ENCODE measurements at places on chromosomes 7 and 10.

DNA sequence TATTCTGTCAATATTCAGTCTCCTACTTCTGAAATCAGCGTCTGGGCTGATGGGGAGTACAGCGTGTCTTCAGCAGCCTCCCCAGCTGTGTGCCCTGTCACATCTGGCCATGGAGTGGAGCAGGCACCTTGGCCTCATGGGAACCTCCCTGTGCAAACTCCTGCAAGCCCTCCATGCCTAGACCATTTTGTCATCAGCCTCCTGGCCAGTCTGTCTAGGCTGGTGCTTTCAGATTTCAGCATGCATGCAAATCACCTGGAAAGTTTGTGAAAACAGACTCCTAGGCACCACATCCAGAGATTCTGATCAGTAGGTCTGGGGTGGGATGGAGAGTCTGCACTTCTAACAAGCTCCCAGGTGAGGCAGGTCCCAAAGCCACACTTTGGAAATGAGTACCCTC is 26.2 kb upstream of the CCSER2 start:
- DNase-seq, result no peak

DNA sequence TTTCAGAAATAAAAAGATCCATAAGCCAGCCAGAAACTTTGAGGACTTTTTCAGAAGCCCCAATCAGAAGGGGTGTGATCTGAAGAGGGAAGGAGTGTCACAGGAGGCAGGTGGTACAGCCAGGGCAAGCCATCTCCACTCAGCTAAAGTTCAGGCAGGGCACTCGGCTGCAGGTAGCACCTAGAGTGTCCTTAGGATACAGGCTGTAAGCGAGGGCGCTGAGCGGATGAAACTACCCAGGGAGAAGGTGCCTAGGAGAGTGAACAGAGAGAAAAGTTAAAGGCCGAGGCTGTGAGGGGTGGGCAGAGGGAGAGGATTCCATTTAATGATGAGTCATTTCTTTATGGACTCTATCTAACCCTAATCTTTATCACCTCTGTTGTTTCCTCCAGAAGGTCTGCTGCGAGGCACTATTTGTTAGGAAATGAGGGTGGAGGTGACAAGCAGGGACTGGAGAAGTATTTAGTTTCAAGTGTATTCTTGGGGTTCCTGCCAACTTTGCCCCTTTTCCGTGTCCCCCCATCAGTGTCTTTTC is 29.8 kb upstream of the ZCCHC24 start:
- no peak for DNase-seq

- DNase-seq, result no peak
These were observed 47.2 kb downstream of the PRKAG2 start for GRCh38 chr7:151829707-151830106.

- DNase-seq, result no peak
These were observed 745.2 kb downstream of the SUGCT start for GRCh38 chr7:40879941-40880543.

DNA sequence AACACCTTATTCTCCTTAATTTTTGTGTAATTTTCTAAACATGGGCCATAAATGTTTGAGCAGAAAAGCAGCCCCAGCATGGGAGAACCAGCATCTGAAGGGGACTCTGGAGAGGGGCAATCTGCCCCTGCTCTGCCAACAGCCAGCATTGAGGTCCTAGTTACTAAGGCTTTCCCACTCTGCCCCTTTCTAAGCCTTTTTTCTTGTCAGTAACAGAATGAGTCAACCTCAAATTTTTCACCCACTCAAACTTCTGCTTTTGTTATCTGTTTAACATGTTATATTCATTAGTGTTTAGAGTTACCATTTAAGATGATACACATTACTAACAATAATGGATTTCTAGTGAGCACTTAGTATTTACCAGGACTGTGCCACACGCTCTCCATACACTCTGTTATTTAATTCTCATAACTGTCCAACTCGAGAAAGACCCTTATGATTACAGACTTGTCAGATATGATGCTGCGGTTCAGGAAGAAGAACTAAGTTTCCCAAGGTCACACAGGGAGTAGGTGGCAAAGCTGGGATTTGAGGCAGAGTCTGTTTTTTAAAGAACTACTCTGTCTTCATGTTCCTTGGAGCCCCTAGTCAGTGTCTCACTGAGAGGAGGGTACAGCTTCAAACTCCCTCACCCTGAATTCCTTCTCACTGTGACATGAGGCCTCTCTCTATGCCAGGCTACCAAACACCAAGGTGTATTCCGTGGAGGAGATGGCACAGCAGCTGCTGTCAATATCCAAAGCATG is 19.9 kb upstream of the GPAM start:
- DNase-seq, result no peak

- no peak for DNase-seq
These were observed 205.4 kb downstream of the FANK1 start for GRCh38 chr10:126101736-126102135.

DNA sequence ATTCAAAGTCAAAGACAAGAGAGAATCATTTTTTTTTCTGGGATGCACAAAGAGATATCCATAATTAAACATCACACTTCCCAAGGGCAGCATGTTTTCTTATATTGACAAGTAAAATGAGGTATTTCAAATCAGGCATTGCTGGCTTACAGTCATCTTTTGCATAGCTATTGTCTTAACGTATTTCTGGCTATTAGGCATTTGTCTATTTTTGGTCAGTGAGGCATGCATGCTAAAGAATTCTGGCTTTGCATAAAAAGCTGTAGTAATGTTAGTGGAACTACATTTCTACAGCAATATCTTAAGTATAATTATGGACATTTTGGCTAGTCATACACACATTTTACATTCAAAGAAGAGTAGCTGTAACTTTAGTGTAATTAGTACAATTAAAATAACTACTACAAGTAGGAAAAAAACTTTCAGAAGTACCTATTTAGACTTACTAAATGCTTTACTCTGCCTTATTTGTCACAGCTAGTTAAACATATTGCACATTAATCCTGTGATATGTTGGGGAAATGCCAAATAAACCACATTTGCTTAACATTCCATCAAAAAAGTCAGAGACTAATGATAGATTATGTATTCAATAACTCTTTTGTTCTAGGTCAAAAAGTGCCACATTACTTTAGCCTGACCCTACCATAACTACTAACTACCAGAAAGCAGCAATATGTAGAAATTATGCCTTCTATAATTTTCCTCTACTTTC is 76.4 kb downstream of the RELN start:
- DNase-seq, result no peak

- no peak for DNase-seq
These were observed 103.1 kb downstream of the PRKCQ start for GRCh38 chr10:6476989-6477388.

- no peak for DNase-seq
These were observed 84.9 kb upstream of the RHOBTB1 start for GRCh38 chr10:61028861-61029361.

GRCh38 chr7:103560136-103560535 is 114.1 kb upstream of the SLC26A5 start:
- DNase-seq, result no peak

- no peak for DNase-seq
These were observed 26.2 kb downstream of the ADK start for GRCh38 chr10:74177140-74177677.

DNA sequence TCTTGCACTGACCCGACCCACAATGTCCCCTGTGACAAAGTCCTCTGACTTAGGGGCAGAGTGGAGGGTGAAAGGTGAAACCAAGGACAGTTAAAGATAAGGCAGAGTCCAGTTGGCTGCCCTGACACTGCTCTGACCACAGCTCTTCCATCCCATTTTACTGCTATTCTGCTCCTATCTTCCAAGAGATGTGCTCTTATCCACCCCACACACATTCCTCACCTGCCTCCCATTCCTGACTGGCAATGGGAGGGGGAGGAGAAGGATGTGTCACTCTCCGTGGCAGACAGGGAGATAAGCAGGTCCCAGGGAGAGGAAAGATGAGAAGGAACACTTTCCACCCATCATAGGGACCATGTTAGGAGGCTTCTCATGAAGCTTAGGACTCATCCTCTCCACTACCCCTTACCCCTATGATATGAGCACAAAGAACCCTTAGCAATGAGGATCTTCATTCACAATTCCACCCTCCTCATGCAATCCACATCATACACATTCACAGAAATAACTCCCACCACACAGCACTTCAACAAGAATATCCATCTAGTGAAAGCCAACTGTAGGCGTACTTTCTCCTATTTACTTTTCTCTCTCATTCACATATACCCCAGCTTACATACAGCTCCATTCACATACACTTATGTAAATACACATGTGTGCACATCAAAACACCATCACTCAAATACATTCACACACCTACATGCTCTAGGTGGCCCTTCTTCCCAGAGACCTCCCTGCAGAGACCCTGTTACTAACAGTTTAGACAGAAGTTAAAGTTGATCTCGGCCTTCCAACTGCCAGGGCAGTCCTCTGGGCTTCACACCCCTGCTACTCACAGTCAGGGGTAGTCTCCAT is 6.6 kb downstream of the SYNPO2L start:
- DNase-seq, result no peak

GRCh38 chr10:113293167-113293566 is 259.7 kb upstream of the HABP2 start:
- no peak for DNase-seq

DNA sequence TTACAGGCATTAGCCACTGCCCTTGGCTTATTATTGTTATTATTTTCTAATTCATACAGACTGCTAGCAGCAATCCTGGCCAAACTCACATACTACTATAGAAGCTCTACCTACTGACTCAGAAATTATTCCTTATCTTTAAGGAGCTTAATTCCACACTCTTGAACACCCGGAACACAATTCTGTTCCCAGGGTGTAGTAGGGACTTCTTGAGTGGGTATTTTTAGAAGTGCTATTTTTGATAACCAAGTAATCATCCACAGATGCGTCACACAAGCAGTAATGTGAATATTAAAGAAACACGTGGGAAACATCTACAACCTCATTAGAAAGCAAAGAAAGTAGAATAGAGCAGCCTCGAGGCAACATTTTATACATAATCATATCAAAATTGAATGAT is 149.2 kb downstream of the PTEN start:
- no peak for DNase-seq

DNA sequence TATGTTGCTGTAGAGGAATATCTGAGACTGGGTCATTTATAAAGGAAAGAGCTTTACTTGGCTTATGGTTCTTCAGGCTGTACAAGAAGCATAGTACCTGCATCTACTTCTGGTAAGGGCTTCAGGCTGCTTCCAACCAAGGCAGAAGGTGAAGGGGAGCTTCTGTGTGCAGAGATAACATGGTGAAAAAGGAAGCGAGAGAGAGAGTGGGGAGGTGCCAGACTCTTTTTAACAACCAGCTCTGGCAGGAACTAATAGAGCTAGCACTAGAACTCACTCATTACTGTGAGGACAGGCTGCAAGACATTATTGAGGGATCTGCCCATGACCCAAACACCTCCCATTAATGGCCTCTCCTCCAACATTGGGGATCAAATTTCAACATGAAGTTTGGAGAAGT is 94.5 kb downstream of the KIF20B start:
- DNase-seq, result no peak

DNA sequence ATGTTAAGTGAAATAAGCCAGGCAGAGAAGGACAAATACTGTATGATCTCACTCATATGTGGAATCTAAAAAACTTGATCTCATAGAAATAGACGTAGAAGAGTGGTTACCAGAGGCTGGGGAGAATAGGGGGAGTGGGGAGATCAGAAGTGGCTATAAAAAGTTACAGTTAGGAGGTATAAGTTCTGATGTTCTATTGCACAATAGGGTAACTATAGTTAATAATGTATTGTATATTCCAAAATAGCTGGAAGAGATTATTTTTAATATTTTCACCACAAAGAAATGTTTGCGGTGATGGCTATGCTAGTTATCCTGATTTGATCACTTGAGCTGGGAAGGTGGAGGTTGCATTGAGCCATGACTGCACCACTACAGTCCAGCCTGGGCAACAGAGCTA is 53.8 kb downstream of the SLC18A2 start:
- no peak for DNase-seq

DNA sequence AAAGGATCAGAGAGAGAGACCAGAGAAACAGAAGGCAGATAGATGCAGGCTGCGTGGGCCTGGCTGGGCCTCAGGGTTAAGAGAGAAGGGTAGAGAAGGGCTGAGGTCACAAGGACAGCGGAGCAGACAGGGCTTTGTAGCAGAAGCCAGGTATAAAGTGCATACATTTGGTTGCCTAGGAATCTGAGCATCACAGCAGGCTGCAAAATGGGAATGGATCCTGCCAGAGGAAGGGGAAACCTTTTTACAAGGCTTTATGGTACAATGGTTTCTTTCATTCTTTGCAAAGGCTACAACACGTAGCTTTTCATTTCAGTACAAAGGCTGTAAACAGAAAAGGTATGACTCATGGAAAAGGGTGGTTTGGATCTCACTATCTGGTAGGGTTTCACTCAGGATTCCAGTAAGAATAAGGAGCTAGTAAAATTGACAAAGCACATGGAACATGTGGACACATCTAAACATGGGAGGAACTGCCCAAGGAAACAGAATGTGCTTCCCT is 275.1 kb downstream of the DOCK4 start:
- no peak for DNase-seq

DNA sequence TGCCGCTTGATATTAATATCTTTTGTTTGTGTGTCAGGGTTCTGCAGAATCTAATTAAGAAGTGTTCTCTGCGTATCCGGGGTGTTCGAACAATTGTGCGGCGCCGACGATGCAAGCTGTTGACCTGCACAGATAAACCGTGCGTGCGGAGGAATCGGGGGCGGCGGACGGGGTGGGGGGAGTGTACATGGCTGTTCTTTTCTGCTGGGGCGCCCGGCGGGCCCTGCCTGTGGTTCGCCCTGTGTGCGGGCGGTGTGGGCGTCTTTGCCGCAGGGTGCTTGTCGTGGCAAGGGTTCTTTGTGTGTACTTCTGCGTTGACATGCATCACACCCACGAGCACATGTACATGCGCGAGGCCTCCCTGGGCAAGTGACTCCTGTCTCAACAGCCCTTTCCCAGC is 47.9 kb downstream of the MICALL2 start:
- no peak for DNase-seq

DNA sequence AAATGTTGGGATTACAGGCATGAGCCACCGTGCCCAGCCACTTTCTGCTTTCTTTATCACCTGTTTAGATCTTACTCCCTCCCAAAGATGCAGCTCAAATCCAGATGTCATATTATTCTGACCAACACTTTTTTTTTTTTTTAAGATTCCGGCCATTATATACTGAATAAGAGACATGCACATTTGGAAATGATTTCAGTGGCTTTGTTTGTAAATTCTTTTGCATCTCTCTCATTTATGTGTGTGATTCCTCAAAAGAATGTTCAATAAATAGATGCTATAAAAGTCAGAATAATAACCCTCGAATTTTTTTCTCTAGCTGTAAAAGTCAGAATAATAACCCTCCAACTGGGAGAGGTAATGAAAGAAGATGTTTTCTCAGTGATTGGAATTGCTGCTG is 25.4 kb downstream of the HECW1 start:
- DNase-seq, result no peak

- no peak for DNase-seq
These were observed 73.4 kb upstream of the NAMPT start for GRCh38 chr7:106358103-106358663.

- DNase-seq, result no peak
These were observed 1.1 kb downstream of the FKBP9 start for GRCh38 chr7:32958046-32959025.

DNA sequence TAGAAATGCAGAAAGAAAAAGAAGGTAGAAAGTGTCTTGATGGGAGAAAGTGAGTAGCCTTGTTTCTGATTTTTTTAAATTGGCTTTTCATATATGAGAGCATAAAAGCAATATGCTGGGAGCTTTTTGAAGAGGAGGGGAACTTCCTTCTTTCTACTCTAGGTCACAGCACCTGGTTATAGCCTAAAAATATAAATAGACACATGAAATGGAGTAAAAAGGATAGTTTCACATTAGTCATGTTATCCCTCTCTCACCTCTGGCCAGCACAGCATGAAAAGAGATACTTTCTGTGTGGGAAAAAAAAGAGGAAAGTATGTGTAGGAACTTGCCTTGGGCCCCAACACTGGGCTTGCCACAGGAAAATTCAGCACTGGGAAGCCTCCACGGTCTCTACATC is 292.2 kb upstream of the ZWINT start:
- DNase-seq, result no peak

Data from T1000 (cell line).